ENCODE measurements at places on chromosomes 7 and 10.

DNA sequence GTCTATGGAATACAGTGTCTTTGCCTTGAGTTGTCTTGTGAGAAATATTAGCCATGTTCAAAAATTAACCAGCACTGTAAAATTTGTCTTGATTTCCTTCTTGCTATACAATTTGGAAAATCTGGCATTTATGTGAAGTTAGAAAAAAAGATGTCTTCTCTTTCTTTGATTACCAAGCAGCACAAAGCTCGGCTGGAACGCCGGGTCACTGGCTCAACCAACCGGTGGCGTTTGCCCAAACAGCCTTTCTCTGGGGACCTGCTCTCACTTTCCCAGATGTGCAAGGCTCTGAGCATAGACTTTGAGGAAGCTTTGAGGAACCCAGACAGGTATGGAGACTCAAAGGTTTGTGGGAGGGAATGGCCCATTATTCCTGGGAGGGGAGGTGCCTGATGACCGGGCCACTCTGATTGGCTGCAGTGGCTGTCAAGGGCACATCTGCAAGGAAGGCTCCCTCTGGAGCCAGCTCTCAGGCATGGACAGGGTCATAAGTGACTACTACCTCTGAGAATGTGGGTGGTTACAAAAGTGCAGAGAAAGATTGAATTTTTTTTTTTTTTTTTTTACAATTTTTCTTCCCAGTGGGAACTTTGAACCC, 5.6 kb downstream of the BTBD16 start:
- DNase-seq = no peak

DNA sequence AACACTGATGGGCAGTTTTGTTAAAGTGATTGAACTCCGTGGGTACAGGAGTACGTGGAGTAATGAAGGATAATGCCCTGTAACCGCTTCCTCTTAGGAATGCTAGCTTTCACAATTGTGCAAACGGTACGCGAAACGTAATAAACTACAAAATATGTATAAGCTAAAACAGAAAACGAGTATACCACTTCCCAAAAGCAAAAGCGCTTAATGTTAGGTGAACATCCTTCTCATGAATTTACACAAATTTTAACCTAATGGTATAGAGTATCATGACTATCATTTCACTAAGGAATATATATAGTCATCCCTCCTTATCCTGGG, 395 bp upstream of the ZNF25 start:
- DNase-seq = no peak

DNA sequence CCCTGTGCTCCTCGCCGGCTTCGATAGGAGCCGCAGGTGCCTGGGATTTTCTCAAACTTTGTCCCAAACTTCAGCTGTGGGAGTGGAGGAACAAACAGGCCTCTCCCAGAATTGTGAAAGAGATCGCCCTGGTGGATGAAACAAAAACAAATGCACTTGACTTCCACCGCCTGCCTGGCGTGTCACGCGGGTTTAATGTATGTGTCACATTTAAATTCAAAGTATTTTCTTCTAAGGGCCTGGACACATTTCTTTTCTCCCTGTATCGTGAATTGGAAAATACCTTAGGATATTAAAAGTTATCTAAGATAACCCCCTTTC, 694 bp upstream of the WASL start:
- no peak for DNase-seq

DNA sequence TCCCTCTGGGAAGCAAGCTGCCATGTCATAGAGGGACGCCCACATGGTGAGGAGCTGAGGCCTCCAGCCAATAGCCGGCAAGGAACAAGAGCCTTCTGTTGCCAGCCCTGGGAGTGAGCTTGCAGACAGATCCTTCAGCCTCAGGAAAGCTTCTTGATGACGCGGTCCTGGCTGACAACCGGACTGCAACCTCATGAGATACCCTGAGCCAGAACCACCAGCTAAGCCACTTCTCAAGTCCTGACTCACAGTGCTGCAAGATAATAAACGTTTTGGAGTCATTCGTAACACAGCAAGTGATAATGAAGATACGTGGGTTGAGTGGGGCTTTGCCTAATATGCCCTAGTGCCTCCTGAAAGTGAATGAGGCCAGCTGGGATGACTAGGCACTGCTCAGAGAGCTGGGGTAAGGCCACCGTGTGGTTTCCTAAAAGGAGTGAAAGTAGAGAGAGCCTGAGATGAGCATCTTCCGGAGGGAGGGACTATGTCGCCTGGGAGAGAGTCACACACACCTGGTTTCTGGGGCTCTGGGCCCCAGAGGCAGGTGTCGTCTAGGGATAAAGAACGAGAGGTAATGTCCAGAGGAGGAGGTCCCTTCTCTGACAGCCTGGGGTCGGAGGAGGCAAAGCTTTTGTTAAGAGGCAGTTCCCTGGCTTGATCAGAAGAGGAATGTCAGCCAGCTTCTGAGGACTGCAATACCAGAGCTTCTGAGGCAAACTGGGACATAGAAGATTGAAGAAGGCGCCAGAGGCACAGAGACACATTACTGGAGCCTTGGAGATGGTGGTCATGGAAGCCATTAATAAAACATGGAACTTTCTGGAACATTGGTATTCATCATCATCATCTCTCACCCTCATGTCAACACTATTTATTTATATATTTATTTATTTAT, 53.6 kb downstream of the PYROXD2 start:
- DNase-seq = no peak

GRCh38 chr10:11530806-11531205, 80.6 kb downstream of the USP6NL start:
- no peak for DNase-seq

- DNase-seq = no peak
These were observed 245.5 kb upstream of the STEAP1 start for GRCh38 chr7:89908736-89909135.

- DNase-seq = no peak
These were observed 218.2 kb upstream of the CCDC6 start for GRCh38 chr10:60124536-60124935.

DNA sequence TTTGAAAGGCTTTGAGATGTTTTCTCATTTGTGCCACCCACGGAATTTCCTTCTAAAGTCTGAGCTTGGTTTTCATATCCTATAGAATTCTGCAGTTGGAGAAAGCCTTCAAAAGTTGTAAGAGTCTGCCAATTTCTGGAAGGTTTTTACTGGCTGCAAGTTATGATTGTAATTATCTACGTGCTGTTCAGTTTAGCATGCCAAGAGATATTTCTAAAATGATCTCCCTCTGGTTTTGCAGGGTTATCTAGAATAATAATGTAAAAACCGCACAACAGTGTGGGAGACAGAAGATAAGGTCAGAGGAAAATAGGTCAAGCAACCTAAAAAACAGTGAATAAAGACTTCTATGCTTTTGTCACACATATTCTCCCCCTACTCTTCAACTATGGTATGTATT, 69.3 kb downstream of the MTERF1 start:
- DNase-seq = no peak

GRCh38 chr7:45889367-45890067, 1.2 kb downstream of the IGFBP1 start:
- DNase-seq = no peak

DNA sequence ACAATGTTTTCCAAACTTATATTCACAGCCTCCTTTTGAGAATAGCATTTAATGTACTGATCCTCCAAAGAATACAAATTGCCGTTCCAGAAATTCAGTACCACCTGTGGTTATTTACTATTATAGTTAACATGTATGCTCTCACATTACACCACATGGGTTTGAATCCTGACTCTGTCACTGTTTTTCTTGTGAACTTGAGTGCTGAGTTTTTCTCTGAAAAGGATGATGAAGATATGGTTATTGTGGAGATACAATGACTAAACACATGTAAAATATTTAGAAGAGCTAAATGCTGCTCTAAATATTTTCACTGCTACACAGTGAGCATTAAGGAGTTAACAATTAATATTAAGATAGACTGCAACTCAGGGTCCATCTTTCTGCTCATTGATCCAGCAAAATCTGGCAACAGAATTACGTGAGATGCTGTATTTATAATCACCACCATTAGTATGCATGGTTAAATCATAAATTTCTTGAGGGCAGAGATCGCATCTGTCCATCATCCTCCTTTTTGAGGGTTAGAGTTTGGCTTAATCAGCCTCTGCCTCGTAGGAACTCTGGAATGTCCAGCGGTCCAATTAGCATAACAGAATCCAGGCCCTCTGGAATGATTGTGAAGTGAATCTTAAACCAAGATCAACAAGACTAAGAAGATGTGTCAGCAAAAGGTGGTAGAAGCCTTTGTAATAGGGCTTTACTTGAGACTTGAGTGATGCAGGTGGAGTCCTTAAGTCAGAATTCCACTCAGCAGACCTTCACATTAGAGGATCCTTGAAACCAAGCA, 152.8 kb downstream of the MACC1 start:
- DNase-seq = no peak

- no peak for DNase-seq
These were observed 1.8 kb downstream of the SNX8 start for GRCh38 chr7:2312267-2312929.

DNA sequence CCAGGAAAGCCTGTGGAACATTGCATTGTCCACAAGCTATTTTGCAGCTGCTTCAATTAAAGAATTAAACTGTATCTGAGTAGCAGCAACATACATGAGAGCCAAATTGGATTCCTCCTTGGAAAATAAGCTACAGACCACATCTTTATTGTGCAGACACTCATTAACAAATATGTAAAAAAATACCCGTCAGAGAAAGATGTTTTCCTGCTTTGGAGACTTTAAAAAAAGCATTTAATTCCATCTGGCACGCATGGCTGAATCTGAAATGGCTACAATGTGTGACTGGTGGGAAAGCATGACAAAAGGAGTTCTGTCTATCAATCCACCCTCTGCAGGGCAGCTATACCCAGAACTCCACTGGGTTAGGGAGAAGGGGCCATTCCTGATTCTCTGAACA, 73.1 kb upstream of the HPS1 start:
- DNase-seq = no peak

- no peak for DNase-seq
These were observed 604 bp downstream of the MXI1 start for GRCh38 chr10:110207805-110208613.

- DNase-seq = no peak
These were observed 57.5 kb downstream of the COL17A1 start for GRCh38 chr10:104028146-104028545.

DNA sequence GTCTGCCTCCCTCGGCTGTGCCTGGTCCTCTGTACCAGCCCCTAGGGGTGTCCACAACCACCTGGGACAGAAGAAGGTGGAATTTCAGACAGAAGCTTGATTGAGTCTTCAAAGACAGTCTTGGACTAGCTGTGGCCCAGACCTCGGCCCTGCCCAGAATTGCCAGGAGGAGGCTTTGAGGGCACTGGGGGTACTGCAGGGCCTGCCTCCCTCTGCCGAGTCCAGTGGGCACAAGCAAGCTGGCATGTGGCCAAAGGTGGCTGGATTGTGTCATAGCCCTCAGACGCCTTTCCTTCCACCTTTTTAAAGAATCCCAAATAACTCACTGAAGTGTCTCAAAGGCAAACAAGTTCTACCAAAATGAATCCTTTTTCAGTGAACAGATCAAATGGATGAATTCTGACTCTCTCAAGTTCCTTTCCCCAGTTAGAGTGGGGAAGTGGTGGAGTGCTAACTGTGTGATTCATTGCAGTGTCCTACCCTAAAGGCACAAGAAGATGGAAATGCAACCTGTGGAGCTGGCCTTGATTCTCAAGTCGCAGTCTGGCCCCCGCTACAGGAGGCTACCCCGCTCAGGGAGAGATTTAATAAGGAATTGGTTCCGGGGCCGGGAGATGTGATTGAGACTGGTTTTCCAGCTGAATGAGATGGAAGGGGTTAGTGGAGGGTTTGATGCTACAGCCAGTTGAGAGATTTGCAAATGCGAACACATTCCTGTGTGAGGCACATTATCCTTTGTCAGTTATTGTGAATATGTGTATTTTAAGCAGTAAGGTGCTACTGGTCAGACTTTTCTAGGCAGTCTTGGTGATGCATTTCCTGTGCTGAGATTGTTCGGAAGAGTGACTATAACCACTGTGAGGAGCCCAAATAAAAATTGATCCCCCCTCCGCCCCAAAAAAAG, 28.8 kb upstream of the SLC26A4 start:
- DNase-seq = no peak

GRCh38 chr10:75121322-75121721, 9.9 kb downstream of the SAMD8 start:
- DNase-seq = no peak

GRCh38 chr10:67912331-67912946, 28.0 kb downstream of the SIRT1 start:
- no peak for DNase-seq

- no peak for DNase-seq
These were observed 38.9 kb downstream of the BMPR1A start for GRCh38 chr10:86795353-86795752.

DNA sequence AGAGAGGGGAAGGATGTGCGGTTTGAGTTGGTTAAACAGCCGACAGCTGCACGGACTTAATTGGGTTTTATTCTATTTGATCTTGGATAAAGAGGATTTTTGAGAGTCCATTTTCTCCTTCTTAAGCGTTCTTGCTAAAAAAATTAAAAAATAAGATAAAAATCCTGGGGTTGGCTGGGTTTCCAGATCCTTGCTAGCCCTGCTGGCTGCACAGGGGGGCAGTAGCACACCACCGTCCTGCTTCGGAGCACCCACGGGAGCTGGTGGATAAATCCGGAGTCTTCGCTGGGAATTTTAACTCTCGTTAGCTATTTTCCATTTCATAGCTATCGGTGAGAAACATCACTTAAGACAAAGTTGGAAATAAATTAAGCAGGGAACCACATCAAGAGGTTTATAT, 792.0 kb downstream of the TYW1 start:
- no peak for DNase-seq

DNA sequence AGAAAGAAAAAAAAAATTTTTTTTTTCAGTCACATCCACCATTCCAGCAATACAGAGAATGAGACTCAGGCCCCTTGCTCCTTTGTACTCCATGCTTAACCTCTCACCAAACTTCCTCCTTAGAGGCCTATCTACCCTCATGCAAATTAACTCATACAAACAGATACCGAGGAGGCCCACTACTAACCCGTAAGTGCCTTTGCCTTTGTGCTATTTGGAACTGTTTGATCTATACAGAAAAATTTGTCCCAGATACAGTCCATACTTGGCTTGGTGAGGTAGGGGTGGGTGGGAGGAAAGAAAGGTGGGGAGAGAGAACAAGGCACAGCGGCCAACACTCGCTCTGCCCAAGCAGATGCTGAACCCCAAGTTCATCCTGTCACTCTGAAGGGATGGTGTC, 87.8 kb upstream of the DUSP5 start:
- DNase-seq = no peak

DNA sequence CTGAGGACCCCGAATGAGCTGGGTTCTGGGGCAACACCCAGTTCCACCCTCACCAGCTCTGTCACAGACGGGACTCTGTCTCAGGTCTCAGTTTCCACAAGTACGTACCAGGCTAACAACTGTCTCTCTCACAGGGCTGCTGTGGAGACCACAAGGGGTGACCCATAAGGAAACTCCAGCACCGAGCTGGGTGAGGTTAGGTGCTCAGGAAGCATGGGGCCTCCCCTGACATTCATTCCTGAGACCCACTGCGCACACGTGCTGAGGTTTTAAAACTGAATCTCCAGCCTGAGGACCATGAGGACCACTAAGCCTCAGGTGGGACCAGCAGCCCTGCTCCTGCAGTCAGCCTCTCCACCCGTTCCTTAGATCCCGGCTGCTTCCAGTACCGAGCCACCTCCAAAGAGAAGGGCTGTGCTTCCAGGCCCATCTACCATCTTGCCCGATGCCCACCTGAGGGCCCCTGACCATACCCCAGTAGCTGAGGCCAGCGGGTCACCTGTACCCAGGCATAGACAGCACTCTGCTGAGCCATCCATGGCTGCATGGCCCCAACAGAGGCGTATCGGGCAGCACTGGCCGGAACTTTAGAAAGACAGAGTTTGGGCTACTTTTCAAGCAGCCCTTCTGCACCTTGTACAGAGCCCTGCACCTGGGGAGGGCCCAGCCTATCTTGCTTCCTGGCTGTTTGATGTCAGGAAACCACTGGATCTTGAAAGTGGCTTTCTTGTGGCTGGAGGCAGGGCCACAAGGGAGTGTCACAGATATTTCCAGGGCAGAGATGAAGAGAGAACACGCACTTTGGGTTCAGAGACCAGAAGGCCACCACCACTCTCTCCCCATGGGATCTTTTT, 18.7 kb downstream of the HSPA12A start:
- DNase-seq = no peak
